Stimulated activated CD4-positive, alpha-beta T cell treated with anti-CD3 and anti-CD28 coated beads, TNF-alpha, amount 100 ng/mL, for 1 hour (primary cell): ENCODE measurements at places on chromosomes 16 and 17.

- peak; percentile 52 for DNase-seq
Measured at GRCh38 chr17:43694081-43694870, 32.6 kb upstream of the MEOX1 start.

- DNase-seq, result no peak
Measured at GRCh38 chr16:14370736-14371234, 259.3 kb downstream of the PARN start.

- no peak for DNase-seq
Measured at GRCh38 chr17:72118335-72119076, 2.3 kb upstream of the SOX9 start.

GRCh38 chr17:75535119-75535537 is 9.6 kb downstream of the LLGL2 start:
- DNase-seq, result no peak

- no peak for DNase-seq
Measured at GRCh38 chr17:49603238-49603637, 27.6 kb downstream of the NXPH3 start.

- DNase-seq, result peak; percentile 45
Measured at GRCh38 chr17:50272711-50273653, 1.3 kb upstream of the TMEM92 start.

DNA sequence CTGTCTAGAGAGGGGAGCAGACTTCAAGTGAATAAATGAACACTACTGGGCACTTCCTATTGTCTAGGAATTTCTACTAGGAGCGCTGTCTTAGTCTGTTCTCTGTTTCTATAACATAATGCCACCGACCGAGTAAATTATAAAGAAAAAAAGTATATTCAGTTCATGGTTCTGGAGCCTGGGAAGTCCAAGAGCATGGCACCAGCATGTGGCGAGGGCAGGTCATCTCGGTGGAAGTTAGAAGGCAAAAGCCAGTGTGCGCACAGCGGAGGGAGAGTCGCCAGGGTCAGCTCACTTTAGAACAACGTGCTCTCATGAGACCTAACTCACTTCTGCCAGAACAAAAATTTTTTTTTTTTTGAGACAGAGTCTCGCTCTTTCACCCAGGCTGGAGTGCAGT is 35.5 kb upstream of the RPH3AL start:
- no peak for DNase-seq

GRCh38 chr16:661184-661821 is 6.6 kb upstream of the RHOT2 start:
- no peak for DNase-seq

DNA sequence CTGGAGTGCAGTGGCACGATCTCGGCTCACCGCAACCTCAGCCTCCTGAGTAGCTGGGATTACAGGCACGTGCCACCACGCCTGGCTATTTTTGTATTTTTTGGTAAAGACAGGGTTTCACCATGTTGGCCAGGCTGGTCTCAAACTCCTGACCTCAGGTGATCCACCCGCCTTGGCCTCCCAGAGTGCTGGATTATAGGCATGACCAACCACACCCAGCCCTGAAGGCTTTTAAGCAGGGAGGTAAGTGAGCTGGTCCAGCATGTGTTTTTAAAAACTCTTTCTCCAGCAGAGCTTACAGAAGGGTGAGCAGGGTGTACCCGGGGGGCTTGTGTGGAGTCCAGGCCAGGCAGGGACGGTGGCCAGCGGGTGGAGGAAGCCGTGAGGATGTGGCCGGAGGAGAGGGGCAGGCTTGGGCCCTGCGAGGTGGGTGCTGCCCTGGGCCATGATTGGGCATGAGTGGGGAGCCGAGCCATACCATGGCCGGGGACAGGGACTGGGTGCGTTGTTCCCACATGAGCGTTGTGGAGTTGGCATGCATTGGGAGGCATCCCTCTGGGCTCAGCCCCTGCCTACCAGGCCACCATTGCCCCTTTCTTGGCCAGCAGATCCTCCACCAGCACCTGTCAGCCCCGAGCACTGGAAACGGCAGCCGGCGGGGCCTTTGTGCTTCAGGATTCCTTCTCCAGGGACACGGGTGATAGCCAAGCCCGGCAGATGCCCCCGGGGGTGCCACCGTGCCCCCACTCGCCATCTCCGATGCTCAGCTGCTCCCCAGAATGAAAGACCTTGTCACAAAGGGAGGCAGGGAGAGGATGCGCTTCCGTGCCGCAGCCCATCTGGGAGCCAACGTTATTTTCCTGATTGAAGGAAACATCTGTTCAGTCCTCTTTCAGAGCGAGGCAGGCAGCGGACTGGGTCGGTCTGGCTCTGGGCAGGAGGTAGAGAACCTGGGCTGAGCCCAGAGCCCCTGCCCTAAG is 64.5 kb downstream of the RAI1 start:
- DNase-seq, result no peak

GRCh38 chr17:77838748-77839697 is 119.5 kb upstream of the TNRC6C start:
- DNase-seq, result no peak

GRCh38 chr16:68399456-68399855 is 48.9 kb downstream of the SMPD3 start:
- DNase-seq, result no peak

GRCh38 chr17:77861981-77862645 is 96.4 kb upstream of the TNRC6C start:
- no peak for DNase-seq

DNA sequence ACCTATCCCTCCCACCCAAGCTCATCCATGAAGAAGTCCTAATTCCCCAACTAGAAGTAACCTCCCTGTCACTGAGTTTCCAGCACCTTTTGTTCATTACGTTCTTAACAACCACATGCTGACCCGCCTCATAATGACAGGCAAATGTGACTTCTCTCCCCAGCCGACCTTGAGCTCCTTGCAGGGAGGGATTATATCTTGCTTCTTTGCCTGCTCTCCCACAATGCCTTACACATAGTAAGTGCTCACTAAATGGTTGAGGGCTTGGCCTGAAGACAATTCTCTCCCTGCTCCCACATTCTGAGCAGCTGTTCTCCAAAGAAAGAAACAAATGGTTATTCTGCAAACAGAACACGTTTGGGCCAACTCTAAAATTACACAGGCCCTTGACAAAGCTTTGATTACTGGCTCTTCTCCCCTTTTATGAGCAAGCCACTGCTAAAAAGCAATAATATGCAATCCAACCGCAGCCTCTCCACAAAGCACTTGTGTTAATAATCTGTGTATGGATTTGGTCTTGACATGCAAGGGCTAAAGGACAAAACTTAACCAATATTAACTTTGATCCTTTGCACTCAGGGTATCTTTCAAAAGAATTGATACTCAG is 23.2 kb downstream of the SLC39A11 start:
- DNase-seq, result no peak

DNA sequence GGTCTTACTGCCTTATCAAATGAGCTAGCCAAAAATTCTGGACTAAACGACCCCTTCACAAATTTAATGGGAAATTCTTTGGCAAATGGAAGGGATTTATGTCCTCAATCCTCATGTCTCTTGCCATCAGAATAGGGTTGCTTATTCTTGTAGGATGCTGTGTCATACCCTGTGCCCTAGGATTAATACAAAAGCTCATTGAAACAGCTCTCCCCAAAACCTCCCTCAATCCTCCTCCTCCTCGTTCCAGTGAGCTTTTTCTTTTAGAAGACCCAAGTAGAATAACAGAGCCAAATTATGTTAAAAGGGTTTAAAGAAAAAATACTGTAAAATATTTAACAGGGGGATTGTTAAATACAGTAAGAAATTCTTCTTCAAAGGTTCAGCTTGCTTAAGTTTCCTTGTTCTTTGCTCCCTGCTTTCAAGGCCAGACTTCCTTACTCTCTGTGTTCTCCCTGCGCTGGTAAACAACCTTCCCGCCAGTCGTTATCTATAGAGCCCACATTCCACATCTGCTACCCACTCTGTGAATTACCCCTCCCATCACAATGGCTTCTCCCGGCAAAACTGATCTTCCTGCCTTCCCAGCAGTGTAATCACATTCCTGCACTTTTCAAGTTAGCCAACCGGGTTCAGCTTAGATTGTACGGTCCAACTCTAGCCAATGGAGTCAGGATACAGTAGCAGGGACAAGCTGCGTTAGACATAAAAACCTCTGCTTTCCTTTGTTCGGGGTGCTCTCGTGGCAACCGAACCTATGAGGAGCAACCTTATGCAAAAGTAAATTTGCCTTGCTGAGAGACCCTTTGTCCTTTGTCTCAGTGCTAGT is 9.7 kb downstream of the HPR start:
- no peak for DNase-seq

DNA sequence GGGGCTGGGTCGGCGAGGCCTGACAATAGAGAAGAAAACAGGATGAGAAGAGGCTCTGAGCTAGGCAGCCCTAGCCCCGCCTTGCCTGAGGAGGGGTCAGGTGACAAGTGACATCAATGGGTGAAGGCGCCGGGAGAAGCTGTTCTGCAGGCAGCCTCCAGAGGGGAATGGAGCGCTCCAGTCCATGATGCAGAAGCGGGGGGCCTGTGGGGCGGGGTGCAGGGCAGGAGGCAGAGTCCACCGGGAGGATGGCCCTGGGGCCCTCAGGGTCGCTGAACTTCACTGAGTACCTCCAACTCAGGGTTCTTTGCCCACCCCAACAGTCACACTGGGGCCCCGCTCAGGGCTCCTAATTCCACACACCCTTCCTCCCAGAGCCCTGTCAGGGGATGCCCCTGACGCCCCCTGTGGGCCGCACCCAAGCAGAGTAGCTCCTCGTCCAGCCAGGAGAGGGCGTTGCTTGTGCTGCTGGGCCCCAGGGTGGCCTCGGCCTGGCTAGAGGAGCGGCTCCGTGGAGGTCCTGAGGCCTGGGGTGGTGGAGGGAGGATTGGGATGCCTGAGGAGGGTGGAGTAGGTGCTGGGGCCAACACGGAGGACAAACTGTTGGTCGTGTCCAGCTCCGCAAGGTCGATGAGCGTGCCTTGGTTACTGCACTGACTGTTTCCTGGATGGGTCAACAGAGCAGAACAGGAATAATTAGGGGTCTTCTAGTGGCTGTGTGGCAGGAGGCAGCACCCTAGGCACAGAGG is 20.8 kb downstream of the GGA3 start:
- no peak for DNase-seq

DNA sequence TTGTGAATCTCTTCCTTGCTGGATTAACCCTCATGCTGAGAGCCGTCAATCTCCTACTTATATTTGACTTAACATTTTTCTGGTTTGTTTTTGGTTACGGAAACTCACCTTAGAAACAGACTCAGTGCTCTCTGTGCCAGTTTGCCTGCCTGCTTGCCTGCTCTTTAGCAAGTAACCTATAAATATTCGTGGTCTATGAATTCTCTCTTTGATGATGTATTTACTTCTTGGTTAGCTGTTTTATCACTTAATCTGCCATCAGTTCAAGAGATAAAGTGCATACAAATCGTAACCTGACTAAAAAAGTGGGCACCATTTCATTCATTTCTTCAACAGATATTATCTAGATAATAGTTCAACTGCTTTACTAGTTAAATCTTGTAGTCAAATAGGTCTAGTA is 26.7 kb downstream of the CYB5B start:
- DNase-seq, result no peak

DNA sequence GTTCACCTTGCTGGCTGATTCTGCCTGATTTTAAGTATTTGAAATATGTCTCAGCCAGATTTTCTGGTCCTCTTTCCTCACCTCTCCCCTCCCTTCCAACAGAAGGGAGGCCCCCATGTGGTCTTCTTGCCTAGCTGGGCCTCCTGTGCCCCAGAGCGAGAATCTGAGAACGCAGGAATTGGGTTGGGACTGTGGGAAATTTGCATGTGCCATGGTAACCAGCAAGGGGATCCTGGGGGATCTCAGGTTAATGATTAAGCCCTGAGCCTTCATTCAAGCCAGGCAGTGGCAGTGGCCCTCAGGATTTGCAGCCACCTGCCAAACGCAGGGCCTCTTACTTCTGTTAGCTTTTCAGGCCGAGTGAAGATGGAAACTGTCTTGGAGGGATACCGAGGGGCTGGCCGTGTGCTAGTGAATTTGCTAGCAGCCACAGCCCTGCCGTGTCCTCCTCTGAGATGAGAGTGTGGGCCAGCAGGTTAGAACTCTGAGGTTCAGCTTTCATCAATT is 40.2 kb downstream of the KSR1 start:
- DNase-seq, result no peak

- DNase-seq, result no peak
Measured at GRCh38 chr17:69412251-69412671, 2.2 kb upstream of the MAP2K6 start.

- no peak for DNase-seq
Measured at GRCh38 chr17:61669522-61669921, 78.5 kb upstream of the NACA2 start.

DNA sequence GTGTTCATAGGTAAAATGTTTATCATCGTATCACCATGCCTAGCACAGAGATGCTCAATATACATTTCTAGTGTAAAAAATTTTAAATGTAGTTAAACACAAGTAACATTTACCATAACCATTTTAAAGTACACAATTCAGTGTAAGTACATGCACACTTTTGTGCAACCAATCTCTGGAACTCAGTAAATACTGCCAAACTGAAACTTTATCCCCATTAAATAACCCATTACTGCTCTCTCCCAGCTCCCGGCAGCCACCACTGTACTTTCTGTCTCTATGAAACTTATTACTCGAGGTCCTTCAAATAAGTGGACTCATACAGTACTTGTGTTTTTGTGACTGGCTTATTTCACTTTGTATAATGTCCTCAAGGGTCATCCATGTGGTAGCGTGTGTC is 29.0 kb downstream of the RMI2 start:
- DNase-seq, result no peak

- no peak for DNase-seq
Measured at GRCh38 chr17:70582777-70583176, 413.4 kb downstream of the KCNJ2 start.

GRCh38 chr17:39939588-39940419 is 12.3 kb downstream of the LRRC3C start:
- DNase-seq, result no peak

GRCh38 chr16:48603647-48604376 is 6.2 kb downstream of the N4BP1 start:
- no peak for DNase-seq

DNA sequence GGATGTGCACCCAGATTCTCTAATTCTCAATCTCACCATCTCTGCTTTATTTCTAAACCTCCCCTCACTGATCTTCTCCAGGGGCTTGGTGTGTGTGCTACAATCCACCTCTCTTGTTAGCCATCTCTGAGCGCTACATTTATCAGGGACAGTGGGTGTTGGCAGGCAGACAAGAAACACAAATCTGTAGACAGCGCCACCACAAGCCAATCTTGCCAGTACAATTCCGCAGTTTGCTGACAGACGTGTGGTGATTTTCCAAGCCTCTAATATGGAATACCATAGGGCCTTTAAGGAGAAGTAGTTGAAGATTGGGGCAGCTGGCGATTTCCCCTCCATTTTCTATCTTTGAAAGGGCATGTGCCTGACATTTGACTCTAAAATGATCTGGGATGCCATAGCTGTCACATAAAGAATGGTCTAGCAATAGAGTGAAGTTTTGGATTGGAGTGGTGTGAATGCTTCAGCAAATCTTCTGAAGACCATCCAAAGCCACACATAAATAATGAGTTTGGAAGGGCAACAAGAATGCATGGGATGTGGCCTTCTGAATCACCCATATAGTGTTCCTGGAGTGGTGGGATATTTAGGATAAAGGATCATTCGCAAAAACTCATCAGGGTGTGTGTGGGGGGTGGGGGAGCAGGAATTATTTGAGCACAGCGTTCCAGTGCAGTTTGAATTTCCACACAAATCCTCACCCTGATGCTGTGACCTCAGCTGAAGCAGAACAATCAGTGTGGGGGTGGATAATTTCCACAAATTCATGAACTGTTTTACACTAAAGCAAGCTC is 12.0 kb upstream of the ANKFN1 start:
- no peak for DNase-seq
